Fibroblast of gingiva (primary cell): ENCODE measurements at places on chromosomes 11 and 22.

DNA sequence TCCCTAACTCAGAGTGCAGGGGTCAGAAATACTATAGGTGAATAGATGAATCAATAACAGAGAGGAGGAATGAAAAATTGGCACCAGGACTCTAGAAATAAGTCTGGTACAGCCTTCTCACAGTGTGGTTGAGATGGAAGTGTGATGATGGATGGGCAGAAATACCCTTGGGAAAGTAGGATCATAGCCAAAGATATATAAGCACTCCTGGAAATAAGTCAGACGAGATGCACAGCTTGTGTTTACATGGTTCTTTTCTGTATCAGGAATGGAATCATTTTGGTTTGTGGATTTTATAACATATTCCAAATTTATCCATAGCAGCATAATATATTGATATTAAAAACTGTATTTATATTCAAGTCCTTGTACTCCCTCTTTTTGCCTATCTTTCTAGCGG, 33.5 kb upstream of the SEZ6L start:
- no peak for DNase-seq

- no peak for DNase-seq
Observed at GRCh38 chr11:15742626-15743519, 613.5 kb downstream of the SOX6 start.

DNA sequence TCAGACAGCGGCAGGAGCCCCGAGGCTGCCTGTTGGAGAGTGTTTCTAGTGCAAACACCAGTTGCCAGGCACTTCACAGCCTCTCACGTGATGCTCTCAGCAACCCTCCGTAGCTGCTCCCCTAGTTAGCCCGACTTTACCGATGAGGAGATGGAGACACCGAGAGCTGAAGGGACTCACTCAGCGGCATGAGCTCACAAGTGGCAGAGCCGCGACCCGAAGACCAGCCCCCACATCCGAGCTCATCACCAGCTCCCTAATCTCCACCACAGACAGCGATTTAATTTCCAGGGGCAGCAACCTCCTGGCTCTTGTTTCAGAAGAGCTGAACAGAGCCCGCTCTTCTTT, 28.7 kb upstream of the RTL6 start:
- DNase-seq, result no peak

DNA sequence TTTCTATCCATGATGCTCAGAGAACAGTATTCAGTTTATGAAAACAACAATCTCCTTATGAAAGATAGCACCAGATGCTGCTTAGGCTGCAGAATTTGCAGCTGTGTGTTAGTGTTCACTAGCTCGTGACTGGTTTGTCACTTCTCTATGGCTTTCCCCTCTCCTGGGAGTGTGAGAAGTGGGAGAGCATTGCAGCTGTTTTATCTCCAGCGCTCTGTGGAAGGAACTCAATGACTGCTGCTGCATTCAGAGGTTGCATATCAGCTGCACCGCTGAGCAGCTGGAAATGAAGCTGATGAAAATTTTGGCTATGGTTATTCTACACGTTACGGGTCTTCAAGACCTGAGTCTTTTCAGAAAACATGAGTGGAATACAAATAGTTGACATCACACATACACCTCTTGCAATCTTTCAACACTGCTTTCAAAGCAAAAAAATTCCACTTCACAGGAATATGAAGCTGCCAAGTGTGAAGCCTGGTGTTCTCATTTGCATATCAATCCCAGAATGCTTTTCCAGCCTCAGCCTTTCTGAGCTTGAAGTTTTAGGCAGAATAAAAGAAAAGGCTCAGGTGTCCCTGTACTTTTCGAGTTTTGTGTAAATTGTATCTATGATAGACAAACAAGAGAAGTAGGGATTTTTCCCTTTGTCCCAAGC, 149.3 kb upstream of the DDI1 start:
- DNase-seq, result no peak

DNA sequence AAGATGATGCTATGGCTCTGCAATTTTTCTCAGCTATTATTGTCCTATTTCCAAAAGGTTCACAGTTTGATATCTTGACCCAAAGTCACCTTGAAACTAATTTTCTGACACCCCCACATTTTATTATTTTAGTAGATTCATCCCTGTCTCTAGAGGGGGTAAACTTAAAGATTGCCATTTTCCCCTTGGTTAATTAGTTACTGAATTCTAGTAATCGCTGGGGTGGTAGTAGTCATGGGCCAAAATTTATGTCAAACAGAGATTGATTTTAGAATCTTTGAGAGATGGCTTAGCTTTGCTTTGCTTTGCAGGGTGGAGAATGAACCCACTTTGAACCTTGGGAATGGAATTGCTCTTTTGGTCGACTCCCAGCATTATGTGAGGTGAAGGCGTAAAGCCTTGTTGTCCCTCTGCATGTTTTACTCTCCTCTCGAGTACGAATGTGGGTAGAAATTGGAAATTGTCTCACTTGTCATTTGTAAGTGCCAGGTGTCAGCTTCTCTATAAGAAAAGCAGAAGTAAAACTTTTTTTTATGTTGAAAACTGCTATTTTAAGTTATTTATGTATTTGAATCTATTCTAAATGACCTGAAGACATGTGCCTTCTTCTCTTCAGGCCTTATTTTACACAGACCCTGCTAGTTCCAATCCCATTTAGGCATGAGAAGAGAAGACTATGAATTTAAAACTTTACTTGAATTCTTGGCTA, 42.4 kb upstream of the RCE1 start:
- no peak for DNase-seq

DNA sequence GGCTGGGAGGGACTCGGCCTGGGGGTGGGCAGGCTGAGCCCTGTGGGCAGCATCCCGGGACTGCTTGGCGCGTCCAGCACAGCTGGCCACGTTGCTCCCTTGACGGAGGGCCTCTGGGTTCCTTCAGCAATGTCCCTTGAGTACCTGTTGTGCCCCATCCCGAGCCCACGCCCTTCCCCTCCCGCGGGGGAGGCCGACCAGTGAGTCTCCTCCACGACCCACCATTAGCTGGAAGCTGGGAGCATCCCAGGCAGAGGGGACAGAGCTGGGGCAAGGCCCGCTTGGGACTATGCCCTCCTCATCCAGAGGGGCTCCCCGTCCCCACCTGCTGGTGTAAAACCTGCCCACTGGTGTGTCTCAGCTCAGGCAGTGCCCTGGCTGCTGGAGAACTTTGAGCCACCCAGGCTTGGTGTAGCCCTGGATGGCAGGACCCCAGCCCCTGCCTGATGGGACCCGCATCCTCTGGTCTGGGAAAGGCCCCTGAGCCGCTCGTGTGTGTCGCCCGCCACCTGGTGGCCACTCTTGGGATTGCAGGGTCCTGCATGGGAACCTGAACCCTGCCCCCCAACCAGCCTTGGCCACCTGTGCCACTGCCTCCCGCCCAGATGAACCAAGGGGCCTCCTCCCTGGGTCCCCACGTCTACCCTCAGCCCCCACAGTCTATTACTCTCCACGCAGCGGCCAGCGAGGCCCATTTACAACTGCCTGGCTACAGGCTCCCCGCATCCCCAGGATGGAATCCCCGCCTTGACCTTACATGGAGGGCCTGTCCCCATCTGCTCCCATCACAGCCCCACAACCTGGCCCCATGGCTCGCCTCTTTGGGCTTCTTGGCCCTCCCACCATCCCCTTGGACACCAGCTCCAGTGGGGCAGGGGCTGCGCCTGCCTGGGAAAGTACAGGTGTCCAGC, 16.6 kb upstream of the ARHGAP8 start:
- DNase-seq, result peak; percentile 18

DNA sequence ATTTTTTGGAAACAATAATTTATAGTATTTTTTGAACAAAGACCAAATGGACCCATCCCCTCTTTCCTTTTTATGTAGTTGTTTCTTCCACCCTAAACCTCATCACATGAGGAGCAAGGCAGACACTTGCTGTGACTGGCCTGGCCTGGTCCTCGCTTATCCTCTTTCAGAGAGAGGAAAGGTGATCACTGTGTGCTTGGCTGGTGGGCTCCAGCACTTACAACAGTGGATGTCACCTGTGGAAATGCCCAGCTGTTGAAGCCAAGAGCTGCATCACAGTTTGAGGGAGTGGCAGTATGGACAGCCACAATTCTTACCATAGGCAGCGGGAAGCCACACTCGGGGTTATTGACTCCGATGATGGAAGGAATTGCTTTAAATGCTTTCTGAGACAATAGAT, 185.7 kb downstream of the BCR start:
- DNase-seq, result no peak

DNA sequence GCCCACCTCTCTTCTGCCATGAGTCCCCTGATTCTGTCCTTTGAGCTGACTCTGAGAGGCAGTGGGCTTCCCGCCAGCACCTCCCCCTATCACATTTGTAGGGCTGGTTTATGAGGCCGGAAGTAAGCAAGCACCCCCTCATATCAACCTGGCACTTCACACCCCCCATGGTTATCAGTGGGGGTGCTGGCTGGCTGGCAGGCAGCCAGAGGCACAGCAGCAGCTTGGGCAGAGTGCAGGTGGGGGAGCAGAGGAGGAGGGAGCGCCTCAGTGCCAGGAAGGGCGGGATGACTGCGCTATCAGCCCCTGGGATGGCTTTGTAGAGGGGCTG, 22.9 kb upstream of the CHRM4 start:
- DNase-seq, result no peak

DNA sequence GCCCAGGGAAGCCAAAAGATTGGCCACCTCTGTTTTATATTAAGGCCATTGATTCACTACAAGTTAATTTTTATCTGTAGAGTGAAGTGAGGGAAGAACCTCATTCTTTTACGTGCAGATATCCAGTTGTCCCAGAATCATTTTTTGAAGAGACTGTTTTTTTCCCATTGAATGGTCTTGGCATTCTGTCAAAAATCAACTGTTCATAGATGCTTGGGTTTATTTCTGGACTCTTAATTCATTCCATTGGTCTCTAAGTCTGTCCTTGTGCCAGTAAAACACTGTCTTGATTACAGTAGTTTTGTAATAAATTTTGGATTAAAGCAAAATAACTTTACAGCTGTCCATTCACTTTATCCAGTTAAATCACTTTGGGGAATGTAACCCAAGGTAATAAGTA, 26.8 kb downstream of the WBP2NL start:
- peak; percentile 7 for DNase-seq

- no peak for DNase-seq
Observed at GRCh38 chr22:47322854-47323253, 560.4 kb downstream of the TBC1D22A start.

GRCh38 chr11:75388386-75389275, 10.7 kb upstream of the RPS3 start:
- DNase-seq, result peak; percentile 58

GRCh38 chr22:44969817-44970216, 40.0 kb downstream of the PHF21B start:
- DNase-seq, result no peak

GRCh38 chr22:32655068-32655467, 146.4 kb upstream of the TIMP3 start:
- no peak for DNase-seq

- DNase-seq, result peak; percentile 42
Observed at GRCh38 chr22:19488884-19489843, 9.4 kb downstream of the CDC45 start.

GRCh38 chr11:23288003-23288783, 427.9 kb upstream of the CCDC179 start:
- peak; percentile 87 for DNase-seq

DNA sequence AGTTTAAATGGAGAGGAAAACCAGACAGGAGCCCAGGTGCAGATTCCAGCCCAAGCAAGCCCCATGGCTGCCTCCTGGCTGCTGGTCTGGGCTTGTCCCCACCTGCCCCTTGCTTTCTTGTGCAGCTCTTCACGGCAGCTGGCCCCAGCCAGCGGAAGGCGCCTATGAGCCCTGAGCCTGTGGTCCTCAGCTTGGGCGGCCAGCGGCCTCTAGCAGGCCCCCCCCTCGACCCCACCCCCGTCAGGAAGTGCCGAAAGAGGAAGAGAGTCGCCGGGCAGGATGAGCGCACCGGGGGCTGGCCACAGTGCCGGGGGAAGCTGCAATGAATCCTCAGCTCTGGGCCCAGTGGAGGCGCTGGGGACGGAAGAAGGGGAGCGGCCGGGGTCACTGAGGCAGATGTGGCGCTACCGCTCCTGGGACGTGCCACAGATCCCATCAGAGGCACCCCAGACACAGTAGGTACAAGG, 2.1 kb upstream of the DGKZ start:
- DNase-seq, result no peak

DNA sequence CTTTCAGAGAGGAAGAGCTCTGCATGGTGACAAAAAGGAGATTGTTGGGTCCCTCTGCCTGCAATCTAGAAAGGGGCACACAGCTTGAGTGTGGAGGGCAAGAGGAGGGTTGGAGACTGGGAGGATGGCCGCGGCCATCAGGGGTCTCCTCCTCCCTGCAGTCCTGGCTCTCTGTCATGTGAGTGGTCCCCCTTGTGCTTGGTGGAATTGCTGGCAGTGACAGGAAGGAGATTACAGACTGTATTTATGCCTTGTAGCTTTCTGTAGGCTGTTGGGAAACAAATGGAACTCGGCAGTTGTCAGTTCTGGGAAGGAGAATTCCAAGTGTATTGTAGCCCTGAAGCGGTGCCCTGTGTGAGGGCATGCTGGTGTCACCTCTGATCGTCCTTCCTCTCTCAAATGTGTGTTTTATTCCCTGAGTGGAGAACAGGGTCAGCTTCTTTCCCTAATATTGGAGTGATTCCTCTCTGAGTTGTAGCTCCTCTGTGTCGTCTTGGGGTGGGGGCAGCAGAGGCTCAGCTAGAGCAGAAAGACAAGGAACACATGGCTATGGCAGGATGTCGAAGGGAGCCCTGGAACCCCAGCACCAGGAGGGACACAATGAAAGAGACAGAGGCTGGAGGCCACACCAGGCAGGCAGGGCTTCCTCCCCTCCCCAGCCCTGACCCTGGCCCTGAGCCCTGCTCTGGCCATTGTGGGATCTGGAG, 163.1 kb downstream of the PKNOX2 start:
- no peak for DNase-seq
